Esophagus mucosa (tissue), 1 donor: ENCODE measurements at places on chromosomes 4 and X. TPM values are rescaled to one million over a fixed set of nuclear protein-coding genes. Genes with fewer than 3 reads are reported as not detected.

DNA sequence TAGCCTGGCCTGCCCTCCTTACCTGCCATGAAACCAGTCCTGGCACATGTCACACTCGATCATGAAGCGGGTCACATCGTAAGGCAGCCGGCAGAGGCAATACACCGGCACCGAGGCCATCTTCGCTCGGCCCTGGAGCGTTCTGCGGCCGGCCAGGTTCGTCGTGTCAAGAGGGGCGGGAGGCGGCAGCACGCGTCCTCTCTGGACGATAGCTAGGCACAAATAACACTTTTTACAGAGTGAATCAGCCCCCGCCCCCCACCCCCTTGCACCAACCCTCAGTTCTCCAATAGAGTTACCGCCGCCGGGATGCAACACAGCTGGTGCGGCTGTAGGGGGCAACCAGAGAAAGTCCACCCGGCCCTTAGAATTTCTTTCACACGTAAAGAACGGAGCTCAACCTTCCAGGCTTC lies 1.7 kb downstream of the PHF8 start:
- ATAC-seq, result peak; percentile 14

DNA sequence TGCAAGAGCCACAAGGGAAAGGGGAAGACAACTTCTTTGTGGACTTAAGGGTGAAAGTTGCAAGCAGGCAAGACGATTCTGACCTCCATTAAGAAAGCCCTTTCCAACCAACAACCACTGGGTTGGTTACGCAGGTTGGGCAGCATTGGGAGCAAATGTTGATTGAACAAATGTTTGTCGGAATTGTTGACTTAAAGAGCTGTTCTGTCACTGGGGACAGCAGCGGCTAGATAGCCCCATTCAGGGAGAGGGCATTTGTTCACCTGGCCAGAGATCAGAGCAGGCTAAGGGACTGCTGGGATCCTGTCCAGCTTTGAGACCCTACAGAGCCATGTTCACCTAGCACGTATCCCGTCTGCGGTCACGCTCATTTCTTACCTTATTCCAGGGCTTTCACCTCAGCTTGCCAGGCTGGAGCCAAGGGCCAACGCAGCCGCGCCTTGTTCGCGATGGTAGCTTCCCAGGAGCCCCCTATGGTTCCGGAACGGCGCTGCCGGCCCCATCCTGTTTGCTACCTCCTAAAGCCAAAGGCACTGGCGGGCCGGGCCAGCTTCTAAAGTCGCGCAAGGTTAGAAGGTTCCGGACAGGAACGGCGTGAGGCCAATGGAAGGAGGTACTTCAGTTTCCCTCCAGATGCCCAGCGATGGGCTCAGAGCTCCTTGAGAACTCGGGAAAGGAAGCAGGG lies 24.6 kb downstream of the F9 start:
- ATAC-seq, result no peak

DNA sequence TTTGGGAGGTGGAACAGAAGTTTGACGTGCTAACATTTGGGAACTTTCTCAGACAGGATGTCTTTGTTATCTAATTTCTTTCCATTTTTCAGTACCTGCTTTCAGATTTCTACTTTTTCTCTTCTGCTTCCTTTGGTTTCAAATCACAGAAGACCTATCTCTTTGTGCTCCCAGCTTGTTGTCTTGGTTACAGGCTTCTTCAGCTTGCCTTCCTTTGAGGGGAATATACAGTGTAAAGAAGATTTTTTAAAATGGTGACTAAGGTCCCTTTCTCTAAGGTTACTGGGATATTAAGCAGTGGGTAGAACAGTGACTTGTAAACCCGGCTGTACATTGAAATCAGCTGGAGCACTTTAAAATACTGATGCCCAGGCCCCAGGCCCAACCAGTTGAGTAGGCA lies 48.0 kb downstream of the TMEM164 start:
- no peak for ATAC-seq

- no peak for ATAC-seq
Observed at GRCh38 chr4:92516450-92516849, 212.7 kb downstream of the GRID2 start.

DNA sequence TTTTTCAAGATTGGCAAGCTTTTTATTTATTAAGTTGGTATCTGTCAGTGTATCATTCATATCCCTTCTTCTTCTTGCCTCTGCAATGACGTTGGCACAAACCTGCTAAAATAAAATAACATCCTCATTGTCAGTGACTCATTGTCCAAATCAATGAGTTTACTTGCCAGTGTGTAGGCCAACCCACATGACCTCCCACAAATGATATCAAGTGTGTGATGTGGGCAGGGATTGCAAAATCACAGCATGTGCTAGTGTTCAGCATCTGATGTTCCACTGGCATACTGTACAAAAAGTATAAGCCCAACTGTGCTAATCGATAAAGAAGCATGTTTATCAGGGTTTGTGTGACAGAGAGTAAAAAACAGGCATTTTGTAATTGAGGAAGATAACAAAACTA lies 25.5 kb downstream of the GPAT3 start:
- ATAC-seq, result peak; percentile 88

DNA sequence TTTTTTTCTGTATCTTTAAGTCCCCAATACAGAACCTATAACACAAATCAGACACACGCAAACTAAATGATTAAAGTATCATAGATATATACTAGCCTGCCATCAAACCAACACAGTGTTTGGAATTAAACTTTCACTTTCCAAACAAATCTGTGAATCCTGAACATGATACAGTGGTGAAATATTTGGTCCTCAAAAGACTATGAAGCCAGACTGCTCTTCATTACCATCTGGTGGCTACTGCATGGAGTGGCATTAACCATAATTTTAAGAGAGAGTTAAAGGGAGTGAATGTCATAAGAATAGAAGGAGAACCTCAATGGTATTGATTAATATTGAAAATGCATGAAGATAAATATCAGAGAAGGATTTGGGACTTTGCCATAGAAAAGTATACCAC lies 9.2 kb upstream of the GABRA4 start:
- peak; percentile 38 for ATAC-seq

DNA sequence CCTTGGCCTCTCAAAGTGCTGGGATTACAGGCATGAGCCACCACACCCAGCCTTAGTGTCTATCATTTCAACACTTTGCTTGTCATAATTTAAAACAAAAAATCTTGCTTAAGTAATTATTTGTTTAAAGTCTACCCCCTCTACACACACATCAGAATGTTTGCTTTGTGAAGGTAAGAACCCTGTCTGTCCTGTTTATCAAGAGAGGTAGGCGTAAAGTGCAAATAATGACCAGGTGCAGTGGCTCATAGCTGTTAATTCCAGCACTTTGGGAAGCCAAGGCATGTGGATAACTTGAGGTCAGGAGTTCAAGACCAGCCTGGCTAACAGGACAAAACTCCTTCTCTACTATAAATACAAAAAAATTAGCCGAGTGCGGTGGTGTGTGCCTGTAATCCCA lies 326.7 kb upstream of the CLNK start:
- ATAC-seq, result peak; percentile 92

- no peak for ATAC-seq
Observed at GRCh38 chr4:16642897-16643296, 255.5 kb downstream of the LDB2 start.

DNA sequence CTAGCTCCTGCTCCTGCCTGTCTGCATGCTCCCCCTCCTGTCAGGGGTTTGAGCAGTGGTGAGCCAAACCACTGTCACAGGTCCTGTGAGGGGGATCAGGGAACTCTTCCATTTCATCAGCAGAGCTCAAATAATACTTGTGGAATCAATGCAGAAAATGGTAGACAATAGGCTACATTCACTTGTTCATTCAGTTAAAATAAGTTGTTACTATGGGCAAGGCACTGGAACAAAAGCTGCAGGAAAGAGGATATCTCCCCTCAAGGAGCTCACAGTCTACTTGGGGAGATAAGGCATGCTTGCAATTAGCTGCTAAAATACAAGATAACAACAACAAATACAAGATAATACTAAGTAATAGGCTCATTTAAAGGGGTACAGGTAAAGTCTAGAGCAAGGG lies 117.1 kb downstream of the GPC3 start:
- no peak for ATAC-seq

GRCh38 chrX:110175146-110175545 lies 142.7 kb downstream of the AMMECR1 start:
- ATAC-seq, result no peak

- peak; percentile 94 for ATAC-seq
Observed at GRCh38 chr4:138859254-138859653, 156.3 kb upstream of the NOCT start.

DNA sequence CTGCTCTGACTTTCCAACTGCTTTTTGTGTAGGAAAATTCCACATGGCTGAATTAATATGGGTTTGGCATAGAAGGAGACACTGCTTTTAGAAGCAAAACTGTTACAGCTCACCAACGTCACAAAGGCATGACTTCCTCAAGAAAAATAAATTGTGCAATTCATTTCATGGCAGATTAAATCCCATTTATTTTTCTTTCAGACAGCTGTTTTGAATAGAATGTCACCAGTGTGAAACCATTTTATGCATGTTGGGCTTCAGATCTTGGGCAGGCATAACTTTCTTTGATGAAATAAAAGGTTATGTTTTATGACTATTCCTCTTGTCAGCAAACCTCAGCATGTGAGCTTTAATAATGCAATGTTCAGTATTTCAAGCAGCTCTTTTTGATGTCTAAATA lies 542.8 kb downstream of the GALNTL6 start:
- ATAC-seq, result no peak

DNA sequence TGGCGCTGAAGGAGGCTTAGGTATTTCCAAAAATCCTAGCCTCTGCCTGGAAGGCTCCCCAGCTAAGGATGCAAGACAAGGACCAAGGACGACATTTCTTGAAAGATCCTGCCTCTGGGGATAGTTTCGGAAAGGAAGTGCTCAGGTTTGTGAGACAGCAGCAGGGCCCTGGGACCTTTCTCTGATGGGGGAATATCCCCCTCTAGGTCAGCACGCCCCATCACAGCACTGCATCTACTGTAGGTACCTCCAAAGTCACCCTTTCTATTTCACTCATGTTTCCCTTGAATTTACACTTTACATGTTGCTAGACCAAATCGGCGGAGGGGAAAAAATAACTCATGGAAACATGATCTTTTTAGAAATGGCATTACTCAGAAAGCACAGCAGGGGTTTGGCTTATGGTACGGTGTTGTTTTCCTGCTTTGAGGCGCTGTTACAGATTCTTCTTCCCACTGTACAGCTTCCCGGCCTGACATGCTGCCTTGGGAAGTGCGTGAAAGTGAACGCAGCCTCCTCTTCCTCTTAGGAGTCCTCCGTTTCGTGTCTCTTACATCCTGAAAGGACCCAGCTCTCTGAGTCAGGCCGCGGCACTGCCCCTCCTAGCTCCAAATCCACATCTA lies 77.2 kb upstream of the DHRSX start:
- no peak for ATAC-seq

DNA sequence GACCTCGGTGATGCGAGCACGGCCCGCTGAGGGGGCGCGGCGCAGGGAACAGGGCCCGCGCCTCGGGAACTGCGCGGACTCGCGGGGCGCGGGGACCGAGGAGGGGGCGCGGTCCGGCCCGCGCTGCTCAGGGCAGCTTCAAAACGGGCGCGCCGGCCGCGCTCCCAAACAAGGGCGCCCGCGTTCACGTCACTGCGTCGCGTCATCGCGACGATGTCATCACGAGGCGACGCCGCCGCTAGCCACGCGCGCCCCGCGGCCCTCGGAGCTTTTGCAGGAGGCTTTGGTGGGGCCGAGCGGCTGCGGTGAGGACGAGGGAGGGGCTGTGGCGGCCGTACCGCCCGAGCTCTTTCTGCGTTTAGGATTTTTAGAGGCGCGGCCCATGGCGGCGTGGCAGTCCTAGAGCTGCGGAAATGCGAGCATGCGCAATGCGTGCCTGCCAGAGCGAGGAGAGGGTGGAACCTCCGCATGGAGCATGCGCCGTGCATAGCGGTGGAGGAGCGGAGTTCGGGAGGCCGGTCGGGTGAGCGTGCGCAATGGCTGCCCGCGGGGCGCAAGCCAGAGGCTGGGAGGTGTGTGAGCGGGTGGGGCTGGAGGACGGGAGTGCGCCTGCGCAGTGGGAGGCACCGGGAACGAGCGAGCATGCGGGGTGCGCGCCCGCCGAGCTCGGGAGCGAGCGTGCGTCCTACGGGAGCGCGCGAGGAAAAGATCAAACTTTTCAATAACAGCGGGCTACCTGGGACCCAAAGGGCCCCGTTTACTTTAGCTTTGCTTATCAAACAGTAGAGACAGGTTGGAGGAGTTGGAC lies at the start of gene PPP2R3B:
TSS of gene PPP2R3B (minus strand) at position 140 of the 808 bp plus-strand sequence. CDS start 216 bp downstream, outside the sequence.
- ATAC-seq, result peak; percentile 100

- no peak for ATAC-seq
Observed at GRCh38 chrX:112083624-112084326, 1.2 kb upstream of the TRPC5 start.

Gene ZCCHC18
- total RNA-seq, result not detected

Gene ELF2
- total RNA-seq, result 23.8 TPM

Gene TEX13B
- not detected for total RNA-seq

Gene PDGFRA
- 11.6 TPM for total RNA-seq
